Cardiac fibroblast (primary cell): ENCODE measurements at places on chromosomes 7 and 10.

DNA sequence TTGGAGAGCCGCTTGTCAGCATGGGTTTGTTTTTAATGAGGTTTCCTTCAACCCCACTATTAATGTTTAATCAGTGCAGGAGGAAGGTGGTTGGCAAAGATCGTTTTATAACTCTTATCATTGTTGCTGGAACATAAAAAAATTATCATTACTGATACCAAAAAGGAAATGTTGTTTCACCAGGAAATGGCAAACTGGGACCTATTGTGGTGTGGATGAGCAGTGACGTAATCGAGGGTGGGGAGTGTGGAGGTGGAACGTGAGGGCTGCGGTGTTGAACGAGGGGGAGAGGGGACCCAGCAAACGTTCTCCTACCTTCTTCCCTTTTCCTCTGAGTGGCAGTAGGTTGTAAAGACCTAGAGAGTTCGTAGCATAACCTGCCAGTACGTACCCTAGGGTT lies 71.9 kb upstream of the TOMM7 start:
- DNase-seq = no peak

DNA sequence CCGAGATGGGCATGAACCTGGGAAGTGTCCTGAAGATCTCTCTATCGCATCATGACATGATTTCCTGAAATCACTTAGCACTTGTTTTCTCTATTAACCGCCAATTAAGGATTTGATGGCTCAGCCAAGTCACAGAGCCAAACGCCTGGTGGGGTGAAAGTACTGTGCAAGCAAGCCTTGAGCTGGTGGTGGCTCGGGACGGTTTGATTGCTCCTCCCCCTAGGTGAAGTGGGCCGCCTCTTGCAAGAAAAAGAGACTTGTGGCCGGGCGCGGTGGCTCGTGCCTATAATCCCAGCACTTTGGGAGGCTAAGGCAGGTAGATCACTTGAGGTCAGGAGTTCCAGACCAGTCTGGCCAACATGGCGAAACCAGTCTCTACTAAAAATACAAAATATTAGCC lies 50.3 kb downstream of the COL26A1 start:
- no peak for DNase-seq

GRCh38 chr7:30845426-30846135 lies 66.1 kb upstream of the AQP1 start:
- DNase-seq = peak; percentile 63

GRCh38 chr7:55593515-55594318 lies 21.4 kb upstream of the VOPP1 start:
- DNase-seq = peak; percentile 46

DNA sequence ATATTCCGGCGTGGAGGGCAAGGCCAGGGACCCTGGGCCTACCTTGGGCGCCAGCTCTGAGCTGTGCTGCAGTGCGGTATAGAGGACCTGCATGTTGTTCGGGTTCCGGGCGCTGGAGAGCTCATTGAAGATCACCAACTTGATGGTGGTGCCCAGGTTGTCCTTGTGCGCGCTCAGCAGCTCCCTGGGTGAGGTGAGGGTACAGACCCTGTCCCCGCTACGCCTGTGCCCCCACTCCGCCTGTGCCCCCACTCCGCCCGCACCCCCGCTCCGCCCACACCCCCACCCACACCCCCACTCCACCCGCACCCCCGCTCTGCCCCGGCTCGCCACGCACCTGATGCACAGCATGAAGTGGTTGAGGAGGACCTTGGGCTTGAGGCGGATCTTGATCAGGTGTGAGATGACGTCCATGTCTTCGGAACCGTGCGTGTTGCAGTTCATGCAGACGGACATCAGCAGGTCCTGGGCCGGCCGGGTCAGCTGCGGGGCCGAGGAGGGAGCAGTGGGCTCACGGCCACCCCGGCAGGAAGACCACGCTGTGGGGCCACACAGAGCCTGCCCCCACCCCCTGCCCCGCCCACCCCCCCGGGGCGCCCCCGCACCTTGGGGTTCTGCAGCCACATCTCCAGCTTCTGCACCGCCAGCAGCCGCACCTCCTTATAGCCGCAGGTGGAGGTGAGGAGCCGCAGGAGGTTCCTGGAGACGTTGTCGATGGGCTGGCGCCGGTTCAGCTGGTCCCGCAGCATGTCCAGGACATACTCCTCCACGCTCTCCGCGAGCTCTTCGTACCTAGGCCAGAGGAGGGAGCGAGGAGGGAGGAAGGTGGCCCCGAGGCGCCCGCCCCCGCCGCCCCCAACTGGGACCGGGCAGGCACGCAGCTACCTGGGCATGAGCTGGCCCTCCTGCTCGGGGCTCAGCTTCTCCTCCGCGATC lies 5.6 kb downstream of the INTS1 start:
- no peak for DNase-seq

GRCh38 chr7:15446280-15446679 lies 115.5 kb downstream of the AGMO start:
- peak; percentile 52 for DNase-seq

DNA sequence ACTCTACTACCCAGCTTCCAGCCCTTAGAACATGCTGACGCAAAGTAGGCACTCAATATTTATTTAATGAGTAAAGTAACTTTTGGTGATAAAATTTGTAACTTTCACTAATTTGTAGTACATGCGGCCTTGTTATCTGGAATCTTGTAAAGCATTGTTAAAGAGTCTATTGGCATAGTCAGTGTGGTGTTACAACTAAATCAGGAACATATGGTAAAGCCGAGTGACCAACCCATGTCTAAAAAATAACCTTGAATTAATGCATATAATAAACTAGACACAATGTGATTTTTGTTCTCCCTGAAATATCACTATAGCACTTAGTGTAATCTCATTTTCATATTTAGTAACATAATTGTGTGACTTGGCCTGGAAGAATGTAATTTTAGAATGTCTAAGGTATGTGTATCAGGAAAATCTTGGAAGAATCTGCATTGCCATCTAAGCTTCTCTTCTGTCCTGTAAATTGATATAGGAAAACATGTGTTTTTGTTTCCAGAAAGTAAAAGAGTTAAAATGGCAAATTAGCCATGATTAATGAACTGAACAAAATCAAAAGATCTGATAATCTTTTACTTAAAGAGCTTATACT lies 256.7 kb upstream of the GNAI1 start:
- no peak for DNase-seq

DNA sequence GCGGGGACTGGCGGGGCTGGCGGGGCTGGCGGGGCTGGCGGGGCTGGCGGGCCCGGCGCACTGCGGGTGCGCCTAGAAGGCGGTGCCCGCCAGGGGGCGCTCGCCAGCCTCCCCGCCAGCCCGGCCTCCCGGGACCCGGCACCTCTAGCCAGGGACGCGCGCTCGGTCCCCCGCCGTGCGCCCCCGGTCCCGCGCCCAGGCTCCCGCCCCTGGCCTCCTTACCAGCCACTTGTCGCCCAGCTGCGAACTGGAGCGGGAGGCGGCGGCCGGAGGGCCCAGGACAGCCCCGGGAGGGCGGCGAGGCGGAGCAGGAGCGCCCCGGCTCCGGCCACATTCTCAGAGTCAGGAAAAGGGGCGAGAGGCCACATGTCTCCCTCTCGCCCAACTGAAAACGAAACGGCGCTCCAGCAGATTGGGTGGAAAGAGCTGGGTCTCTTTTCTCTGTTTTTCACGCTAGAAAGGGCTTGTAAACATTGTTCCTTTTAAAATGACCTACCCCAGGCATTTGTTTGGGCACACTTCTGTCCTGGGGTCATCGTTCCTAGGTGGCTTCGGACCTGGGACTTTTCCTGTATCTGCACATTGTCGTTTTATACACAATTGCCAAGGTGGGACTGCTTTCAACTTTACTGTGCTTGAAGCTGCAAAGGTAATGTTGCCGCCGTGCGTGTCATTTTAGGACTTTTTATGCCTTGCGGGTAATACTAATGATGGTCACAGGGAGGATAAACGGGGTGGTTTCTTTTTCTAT lies 378 bp upstream of the PRKCQ start:
- peak; percentile 72 for DNase-seq

- no peak for DNase-seq
Observed at GRCh38 chr7:96287559-96287958, 34.3 kb downstream of the SLC25A13 start.

- no peak for DNase-seq
Observed at GRCh38 chr10:123057968-123058367, 49.2 kb downstream of the ACADSB start.

DNA sequence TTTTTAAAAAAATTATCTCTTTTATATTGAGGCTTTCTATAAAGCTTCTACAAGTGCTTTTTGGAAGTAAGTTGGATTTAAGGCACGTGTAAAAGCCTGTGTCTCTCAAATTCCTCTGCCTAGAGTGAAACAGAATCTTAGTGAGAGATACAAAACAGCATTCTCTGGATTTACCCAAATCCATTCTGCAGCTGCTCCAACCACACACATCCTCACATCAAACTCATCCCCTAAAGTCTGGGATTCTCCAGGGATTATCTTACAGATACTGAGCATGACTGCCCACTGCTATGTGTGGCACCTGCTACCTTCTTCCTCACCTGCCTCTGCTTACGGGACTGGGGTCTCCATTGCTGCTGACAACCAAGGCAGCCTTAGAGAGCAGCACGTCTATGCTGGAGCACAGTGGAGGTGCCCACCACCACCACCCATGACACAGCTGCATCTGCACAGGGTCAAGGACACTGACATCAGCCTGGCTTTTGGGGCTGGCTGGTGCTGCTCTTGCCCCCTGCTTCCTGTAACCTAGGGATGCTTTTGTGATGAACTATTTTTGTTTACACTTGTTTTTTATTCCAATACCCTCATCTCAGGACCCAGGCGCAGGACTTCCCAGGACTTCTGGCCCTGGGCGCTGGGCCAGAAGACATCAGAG lies 139.2 kb upstream of the NAMPT start:
- DNase-seq = no peak

- DNase-seq = no peak
Observed at GRCh38 chr7:153523320-153524015, 528.7 kb upstream of the DPP6 start.

- DNase-seq = no peak
Observed at GRCh38 chr10:132879408-132880127, 62.8 kb downstream of the CFAP46 start.

DNA sequence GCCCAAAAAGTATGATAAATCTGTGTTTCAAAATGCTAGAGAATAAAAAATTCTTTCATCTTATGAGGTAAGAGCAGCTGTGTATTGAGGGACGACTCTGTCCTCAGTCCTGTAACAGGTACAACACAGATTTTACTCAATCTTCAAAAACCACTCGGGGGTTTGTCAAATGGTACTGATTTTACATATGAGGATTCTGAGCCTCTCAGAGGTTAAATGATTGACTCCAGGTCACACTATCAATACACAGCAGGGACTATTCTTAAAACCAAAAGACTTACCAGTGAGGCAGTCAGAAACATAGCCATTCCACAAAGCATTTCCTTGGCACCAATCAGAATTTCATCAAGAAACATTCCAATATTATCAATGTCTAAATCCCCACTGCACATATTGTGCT lies 95.5 kb downstream of the SGMS1 start:
- no peak for DNase-seq

GRCh38 chr10:115963848-115964247 lies 309.2 kb downstream of the GFRA1 start:
- DNase-seq = peak; percentile 22

DNA sequence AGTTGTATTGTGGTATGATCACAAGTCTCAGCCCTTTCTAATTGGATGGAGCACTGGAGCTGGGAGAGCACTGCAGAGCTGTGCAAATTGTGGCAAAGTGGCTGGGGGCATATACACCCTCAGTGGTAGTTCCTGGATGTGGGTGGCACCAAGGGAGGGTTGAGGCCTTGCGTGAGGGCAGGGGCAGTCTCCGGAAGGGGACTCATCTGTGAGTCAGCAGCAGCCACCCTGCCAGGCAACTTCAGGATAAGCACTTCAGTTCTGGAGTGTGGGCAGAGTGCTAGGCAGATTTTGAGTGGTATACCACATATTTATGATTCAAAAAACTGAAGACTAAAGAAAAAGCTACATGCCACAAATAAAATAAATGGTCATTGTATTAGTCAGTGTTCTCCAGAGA lies 210.5 kb downstream of the ETV1 start:
- DNase-seq = peak; percentile 33

DNA sequence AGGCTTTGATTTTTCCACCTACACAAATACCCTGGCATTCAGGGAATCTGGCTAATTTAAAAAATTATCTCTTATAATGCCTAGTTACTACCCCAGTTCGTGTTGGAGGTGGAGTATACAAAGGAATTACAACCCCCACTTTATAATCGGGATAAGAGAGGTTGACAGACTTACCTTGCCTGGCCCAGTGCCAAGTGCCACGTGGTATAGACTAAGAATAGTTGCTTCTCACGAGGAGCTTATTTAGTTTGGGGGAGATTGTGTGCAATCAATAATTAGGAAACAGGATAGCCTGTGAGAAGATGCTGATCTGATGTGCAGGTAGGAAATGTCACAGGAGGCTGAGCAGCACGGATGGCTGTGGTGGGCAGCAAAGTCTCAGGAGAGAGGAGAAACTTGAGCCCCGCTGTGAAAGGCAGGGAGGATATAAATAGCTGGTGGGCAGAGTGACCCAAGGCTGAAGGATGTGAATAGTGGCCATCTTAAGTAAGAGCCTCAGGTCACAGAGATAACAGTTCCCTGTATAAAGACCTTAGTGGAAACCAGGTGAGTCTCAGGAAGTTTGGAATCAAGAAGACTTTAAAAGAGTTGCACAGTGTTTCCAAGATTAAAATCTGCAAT lies 11.3 kb upstream of the ATXN7L1 start:
- no peak for DNase-seq

DNA sequence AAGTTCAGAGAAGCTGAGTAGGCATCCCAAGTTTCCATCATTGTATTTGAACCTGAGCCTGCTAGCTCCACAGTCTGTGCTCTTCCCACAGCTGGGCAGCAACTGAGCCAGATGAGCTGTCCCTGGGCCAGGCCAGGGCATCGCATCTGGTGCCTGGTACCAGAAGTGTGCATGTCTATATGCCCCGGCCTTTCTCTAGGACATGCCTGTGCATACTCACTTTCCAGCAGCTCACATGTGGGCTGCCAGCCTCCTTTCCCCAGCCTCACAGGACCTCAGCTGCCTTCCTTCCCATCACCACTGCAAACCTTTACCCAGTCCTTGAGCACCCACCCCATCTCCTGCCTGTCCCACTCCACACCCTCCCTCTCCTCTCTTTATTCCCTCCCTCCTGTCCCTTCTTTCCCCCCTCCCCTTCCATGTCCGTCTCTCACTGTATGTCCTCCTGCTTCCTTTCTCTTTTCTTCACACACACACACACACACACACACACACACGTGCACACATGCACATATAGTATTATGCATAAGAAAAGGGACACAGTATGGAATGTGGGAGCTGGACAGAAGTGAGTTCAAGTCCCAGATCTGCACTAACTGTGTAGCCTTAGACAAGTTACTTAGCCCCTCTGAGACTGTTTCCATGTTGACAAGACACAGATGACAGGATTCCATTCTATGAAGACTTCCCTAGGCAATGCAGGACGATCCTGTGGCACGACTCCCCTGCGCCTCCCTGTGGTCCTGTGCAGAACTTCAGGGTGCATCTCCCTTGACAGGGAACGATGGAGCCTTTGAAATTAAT lies 10.9 kb downstream of the CDHR1 start:
- DNase-seq = peak; percentile 54

DNA sequence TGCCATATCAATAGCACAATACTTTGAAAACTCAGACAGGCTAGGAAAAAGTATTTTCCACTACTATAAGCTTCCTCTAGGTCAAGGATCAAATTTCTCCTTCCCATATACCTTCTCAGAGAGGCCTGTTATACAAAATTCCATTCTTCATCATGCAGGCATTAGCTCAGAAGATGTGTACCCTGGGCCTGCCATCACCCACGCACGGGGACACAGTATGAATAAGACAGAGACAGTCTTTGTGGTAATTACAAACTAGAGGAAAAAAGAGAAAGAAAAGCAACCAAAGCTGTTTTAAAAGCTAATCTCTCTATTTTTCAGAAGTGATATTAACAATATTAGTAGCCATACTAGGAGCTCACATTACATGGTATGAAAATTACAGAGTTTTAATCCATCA lies 236.8 kb upstream of the AOAH start:
- no peak for DNase-seq
